Upper lobe of left lung (tissue), 6 donors: ENCODE measurements at places on chromosomes 11 and 22.

GRCh38 chr11:65809496-65809895 lies 22.6 kb downstream of the OVOL1 start:
- DNase-seq = no peak

- no peak for DNase-seq
These were observed 37.7 kb downstream of the OR5P2 start for GRCh38 chr11:7759010-7759409.

DNA sequence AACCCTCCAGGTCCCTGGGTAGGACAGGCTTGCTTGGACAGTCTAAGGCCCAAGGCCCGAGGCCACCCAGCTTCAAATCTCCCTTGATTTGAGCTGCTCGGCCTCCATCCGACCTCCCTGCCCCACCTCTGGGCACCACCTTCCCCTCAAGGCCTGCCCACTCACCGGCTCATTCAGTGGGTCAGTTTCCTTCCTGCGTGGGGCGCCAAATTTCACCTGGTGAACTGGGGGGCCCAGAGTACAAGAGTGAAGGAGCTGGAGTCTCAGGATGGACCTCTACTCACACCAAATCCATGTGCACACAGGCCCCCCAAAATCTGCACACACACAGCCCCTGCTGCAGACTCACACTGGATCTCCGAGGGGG lies 3.8 kb downstream of the MAP4K2 start:
- no peak for DNase-seq

DNA sequence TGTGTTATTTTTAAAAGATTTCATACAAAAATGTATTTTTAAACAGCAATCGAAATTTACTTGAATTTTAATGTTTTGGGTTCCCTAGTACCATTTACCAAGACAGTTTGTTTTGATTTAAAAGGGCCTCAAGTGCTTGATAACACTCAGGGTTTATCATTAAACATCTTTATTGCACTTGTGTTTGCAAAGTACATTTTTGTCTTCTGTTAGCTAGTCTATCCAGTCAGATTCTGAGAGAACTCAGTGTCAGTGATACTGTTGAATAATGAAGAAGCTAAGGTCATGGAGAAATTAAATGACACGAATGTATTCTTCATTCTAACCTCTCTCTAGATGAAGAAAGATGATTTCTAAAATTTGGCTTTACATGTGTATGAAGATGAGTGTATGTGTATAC lies 12.7 kb upstream of the SESN3 start:
- no peak for DNase-seq

- DNase-seq = no peak
These were observed 5.4 kb downstream of the IZUMO1R start for GRCh38 chr11:94309757-94310156.

- DNase-seq = no peak
These were observed 732.7 kb upstream of the TENM4 start for GRCh38 chr11:80173371-80174136.

- no peak for DNase-seq
These were observed 49.7 kb upstream of the CTTN start for GRCh38 chr11:70348608-70349007.

- no peak for DNase-seq
These were observed 139.9 kb upstream of the GRIA4 start for GRCh38 chr11:105469931-105470330.

- no peak for DNase-seq
These were observed 63.4 kb downstream of the CACNG2 start for GRCh38 chr22:36640106-36640672.

GRCh38 chr11:77082838-77083565 lies 16.2 kb downstream of the CAPN5 start:
- DNase-seq = no peak

- DNase-seq = no peak
These were observed 370.4 kb upstream of the FAT3 start for GRCh38 chr11:91854171-91854570.

DNA sequence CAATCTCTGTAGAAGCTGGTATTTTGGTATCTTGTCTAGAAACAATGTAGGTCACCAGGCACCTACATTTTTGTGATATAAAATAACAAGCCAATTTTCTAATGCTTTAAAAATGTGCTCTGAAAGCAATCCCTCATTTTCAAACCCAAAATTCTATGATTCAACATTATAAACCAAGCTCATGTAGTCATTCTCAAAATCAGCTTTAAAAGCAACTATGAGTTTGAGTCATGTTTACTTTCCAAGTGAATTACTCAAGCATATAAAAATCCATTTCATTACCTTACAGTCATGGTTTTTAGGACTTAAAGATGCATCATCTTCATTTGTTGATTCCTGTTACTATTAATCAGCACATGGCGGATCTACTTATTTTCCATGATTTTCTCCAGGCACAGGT lies 216.4 kb downstream of the GRM5 start:
- DNase-seq = no peak

GRCh38 chr22:20298803-20299745 lies 20.8 kb downstream of the DGCR6L start:
- peak; percentile 87 for DNase-seq

- DNase-seq = no peak
These were observed 66.1 kb downstream of the HSD17B12 start for GRCh38 chr11:43746670-43747069.

GRCh38 chr11:134101282-134101681 lies 32.4 kb downstream of the JAM3 start:
- no peak for DNase-seq

- DNase-seq = no peak
These were observed 9.0 kb upstream of the MS4A10 start for GRCh38 chr11:60776167-60776566.

DNA sequence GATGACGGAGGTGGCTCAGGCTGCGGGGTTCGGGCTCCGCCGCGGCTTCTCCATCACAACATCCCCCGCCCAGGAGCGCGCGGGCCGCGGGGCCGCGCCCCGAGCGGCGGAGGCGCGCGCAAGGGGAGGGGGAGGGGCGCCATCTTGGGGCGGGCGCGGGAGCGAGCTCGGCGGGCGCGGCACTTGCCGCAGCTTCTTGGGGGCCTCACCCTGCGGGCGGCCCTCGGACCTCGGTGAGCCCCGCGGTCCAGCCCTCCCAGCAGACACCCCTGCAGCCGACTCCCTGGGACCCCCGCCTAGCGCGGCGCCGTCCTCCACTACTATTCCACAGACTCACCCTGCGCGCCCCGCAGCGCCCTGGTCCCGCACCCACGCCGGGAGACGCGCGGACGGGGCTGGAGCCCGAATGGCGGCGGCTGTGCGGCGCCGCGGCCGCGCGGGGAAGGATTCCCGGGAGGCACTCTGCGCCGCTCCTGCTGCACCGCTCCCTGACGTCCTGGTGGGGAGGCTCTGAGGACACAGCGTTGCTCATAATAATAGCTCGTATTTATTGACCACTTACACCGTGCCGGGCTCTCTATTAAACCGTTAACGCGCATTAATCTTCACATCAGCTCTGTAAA lies at the start of gene APBB1:
APBB1 (minus strand) TSS at position 86 of the 623 bp plus-strand sequence. CDS start 7,747 bp downstream, outside the sequence.
- DNase-seq = peak; percentile 47

- DNase-seq = no peak
These were observed 171.7 kb downstream of the TTC28 start for GRCh38 chr22:28507896-28508295.

GRCh38 chr22:26894766-26895485 lies 237.5 kb downstream of the MIAT start:
- DNase-seq = peak; percentile 51

DNA sequence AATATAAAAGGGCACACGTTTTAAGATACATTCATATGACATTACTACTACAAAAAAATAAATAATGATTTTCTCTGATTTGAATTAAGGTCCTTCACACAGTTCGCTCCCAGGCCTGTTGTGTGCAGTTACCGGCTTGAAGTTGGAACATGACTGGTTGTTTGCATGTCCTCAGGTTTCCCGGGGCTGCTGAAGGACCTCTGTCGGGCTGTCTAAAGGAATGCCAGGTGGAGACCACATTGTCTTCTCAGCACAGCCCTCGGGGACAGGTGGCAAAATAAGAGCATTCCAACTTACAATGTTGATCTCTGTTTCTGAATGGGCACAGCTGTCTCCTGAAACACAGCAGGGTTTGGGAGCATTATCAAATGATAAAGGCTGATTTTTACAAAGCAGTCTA lies 14.9 kb downstream of the VSIG10L2 start:
- DNase-seq = no peak

GRCh38 chr22:28925916-28926315 lies 42.5 kb downstream of the ZNRF3 start:
- no peak for DNase-seq

DNA sequence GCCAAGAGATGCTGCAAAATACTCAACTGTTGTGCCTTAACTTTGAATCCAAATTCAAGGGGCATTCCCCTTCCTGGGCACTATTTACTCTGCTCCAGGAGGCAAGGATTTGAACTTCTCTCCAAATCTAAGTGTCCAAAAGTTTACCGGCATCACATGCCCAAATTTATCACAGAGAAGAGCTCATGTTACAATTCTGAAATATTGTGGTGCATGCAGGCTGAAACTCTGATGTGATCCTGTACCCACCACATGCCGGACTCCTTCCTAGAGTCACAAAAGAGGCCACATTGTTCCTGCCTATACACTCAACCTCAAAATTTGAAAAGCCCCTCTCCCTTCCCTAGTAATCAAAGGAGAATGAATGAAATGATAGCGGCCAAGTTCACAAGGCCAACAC lies 1.3 kb downstream of the TRAF6 start:
- DNase-seq = no peak

- DNase-seq = peak; percentile 72
These were observed 84.4 kb upstream of the MYOD1 start for GRCh38 chr11:17634776-17635550.

- no peak for DNase-seq
These were observed 50.3 kb downstream of the SHANK2 start for GRCh38 chr11:71201936-71202597.

DNA sequence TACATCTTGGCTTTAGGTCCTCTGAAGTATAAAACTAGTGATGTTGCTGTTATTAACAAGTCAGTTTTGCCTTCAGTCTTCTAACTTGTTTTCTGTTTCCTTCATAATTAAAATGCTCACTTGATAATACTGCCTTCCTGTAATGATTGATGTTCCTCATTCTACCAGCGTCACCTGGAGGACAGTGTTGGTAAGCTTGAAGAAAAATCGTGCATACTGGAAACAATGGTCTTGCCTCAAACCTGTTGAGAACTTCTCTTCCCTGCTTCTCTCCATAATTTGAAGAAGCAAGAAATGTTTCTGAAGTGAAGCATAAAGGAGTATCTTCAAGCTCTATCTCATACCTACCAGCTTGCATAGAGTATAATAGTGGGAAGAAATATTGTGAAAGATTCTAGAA lies 3.0 kb downstream of the YWHAH start:
- no peak for DNase-seq
